Prostate gland (tissue), 2 donors: ENCODE measurements at places on chromosomes 2 and 18.

DNA sequence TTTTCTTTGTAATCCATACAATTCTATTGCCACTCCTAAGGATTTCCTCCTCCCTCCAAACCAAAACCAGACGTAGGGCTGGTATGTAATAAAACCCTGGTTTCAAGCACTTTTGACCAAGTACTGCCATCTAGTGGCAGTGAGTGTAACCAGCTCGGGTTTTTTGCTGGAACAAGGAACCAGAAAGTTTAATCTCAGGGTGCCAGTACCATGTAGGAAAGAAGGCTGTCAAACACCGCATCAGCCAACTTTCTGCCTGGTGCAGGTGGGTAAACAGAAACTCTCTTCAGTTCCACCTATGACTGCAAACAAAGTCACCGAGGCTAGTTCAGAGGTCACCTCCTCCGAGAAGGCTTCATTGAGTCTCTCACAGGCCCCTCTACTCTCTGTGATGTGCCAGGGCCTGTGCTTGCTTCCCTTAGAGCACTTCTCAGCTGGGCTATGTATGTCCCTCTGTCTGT lies 10.2 kb upstream of the THNSL2 start:
- DNase-seq = peak; percentile 43

GRCh38 chr18:56910967-56911366 lies 235.9 kb upstream of the BOD1L2 start:
- DNase-seq = no peak

GRCh38 chr2:65291216-65292105 lies 63.8 kb downstream of the ACTR2 start:
- no peak for DNase-seq

- DNase-seq = no peak
Measured at GRCh38 chr2:74957886-74958273, 563 bp upstream of the POLE4 start.

GRCh38 chr2:214019229-214019972 lies 391.5 kb upstream of the VWC2L start:
- DNase-seq = no peak

- DNase-seq = peak; percentile 63
Measured at GRCh38 chr2:109736177-109736827, 57.8 kb upstream of the RGPD5 start.

DNA sequence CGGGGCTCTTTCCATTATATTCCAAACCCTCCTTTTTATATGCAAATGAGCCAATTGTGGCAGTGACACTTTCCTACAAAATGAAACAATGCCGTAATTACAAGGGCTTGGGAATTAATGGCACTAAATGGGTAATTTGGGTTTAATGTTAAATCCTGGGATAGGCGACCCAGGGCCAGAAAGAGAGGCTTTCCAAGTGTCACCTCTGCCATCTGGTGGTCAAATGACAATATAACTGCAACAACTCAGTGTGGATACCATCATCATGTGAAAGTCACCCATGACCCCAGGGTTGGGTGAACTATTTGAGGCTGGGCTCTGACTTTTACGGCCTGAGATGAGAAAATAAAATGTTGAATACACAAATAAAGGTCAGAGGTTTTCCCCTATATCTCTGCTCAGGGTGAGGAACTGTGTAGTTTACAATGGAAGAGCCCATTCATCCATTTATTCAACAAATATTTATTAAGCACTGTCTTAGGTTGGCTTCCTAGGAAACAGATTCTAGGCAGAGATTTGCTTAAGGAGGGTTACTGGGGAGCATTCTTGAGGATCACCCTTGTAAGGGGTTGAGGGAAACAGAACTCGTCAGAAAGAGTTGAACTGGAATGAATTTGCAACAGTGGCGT lies 13.6 kb upstream of the THADA start:
- DNase-seq = peak; percentile 28

DNA sequence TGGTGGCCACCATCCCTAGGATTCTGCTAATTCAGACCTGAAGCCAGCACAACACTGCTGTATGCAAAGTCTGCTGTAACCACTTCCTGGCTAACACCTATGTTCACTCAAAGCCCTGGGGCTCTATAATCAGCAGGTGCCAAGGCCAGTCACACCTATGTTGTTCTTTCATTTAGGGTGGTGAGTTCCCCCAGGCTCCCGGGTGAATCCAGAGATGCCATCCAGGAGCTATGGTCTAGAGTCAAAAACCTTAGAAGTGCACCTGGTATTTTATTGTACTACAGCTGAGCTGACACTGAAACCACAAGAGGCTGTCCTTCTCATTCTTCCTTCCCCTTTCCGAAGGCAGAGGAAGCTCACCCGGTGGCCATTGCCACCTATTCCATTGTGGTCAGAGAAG lies 46.2 kb upstream of the CCDC141 start:
- DNase-seq = no peak

GRCh38 chr18:44758861-44759631 lies 78.4 kb downstream of the SETBP1 start:
- no peak for DNase-seq

- DNase-seq = no peak
Measured at GRCh38 chr18:4639628-4640310, 184.7 kb upstream of the DLGAP1 start.

DNA sequence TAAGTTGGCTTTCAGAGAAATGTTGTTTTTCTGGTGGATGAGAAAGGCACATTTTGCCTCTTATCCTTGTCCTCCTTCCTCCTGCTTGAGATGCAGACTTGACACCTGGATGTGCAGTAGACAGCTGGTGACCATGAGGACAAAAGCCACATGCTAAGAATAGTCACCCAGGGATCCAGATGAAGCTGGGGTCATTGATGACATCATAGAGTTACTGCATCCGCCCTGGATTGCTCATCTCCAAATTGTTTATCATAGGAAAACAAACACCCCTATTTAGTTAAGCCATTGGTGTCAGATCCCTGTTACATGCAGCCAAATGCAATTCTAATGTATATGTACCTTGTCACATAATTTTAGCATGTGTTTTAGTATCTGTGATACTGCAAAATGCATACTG lies 16.3 kb upstream of the SLC1A4 start:
- DNase-seq = no peak

DNA sequence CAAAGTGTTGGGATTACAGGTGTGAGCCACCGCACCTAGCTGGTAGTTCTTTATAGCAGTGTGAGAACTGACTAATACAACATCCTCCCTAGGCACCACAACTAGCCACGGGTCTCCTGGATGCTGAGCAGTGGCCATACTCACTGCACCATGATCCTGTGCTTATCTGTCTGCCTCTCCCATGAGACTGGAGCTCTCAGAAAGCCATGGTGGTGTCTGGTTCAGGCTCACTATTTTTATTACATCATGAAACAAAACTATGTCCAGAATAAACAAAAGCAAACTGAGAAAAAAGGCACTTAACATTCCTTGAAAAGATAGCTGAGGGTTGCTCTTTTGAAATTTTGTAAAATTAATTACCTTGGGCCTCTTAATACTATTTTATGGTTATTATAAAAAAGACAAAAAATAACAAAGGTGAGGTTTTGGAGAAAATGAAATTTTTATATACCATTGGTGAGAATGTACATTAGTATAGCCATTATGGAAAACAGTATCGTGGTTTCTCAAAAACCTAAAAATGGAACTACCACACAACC lies 90.7 kb upstream of the TFCP2L1 start:
- DNase-seq = no peak

- no peak for DNase-seq
Measured at GRCh38 chr2:198809976-198810375, 647.8 kb downstream of the SATB2 start.

DNA sequence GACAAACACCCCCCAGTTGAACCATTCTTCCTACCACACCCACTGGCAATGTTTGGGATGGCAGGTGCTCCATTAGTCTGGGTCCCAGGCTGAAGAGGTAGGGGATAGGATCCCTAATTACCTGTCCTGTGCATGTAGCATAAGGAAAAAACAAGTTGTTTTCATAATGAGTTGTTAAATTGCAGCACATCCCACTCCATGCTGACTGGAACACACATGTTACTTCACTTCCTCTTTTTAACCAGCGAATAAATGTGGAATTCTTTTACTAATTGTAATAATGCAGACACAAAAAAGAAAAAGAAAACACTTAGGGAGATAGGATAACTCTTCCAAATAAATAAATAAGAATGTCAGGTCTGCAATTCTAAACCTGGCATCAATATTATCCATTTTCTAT lies 11.8 kb upstream of the CBLN2 start:
- DNase-seq = no peak

DNA sequence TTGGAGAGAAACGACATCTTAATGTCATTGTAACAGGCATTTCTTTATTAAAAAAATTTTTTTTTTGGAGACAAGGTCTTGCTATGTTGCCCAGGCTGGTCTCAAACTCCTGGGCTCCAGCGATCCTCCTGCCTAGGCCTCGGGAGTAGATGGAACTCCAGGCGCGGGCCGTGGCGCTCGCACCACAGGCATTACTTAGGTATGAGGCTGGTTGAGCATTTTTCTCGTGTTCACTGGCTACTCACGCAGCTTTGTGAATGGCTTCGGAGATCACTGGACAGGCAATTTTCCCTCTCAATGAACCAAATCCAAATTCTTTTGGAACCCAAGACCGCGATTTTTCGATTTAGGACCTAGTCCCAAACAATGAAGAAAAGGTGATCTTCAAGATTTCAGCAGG lies 795 bp upstream of the TCF7L1 start:
- no peak for DNase-seq

DNA sequence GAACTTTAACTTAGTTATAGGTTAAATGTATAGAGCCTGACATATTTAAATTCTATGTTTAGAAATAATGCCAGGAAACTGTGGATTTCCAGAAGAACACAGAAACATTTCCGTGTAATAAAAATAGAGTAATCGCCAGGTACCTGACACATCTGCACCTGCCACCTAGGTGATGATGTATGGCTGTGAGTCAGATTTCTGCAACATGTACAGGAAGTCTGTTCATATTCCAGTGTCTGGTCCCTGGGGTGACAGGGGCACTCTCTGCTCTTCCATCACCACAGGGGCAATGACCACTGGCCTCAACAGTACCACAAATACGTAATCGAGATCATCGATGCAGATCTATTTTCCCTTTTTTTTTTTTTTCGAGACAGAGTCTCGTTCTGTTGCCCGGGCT lies 101.1 kb upstream of the LPIN2 start:
- DNase-seq = no peak

DNA sequence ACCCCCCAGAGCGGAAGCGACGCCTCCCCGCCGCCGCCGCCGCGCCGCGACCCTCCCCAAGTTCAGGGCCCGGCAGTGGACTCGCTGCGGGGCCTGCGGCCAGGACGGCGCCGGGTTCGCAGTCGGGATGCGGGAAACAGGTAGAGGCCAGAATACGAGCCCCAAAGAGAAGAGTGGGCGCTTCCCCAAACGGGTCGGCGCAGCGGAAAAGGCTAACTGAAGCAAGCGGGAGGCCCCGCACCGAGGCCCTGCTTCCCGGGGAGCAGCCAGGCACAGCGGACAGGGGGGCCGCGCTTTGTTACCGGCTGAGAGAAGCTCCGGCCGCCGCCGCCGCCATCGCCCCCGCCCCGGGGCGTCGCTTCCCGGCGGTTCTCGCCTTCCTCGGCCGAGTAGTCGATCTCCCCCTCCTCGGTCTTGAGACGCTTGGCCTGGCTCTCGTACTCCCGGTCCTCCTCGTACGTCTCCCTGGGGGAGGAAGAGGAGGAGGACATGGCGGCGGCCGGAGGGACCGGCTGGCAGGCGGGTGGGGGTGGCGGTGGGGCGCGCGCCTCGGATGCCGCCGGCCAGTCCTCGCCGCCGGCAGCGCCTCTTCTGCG lies 494 bp downstream of the HNRNPLL start:
- DNase-seq = peak; percentile 29

- DNase-seq = no peak
Measured at GRCh38 chr2:146987996-146988395, 856.8 kb upstream of the ACVR2A start.

DNA sequence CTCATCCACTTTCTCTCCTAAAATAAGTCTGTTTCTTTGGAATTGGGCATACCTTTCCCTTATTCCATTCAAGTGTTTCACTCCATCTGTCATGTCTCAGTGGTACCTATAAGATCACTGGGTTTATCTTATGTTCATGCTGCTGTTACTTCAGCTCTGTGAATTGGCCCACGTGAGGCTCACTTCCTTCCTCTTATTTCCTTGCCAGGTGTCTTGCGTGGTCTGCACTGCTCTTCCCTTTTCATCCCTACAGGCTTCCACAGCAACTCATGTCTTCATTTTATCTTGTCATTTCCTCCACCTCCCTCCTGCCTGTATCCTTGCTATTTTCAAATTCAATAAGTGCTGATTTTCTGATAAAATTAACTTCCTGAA lies 159.1 kb upstream of the ALPP start:
- DNase-seq = no peak

GRCh38 chr2:232141591-232141990 lies 180.1 kb downstream of the DIS3L2 start:
- DNase-seq = no peak

DNA sequence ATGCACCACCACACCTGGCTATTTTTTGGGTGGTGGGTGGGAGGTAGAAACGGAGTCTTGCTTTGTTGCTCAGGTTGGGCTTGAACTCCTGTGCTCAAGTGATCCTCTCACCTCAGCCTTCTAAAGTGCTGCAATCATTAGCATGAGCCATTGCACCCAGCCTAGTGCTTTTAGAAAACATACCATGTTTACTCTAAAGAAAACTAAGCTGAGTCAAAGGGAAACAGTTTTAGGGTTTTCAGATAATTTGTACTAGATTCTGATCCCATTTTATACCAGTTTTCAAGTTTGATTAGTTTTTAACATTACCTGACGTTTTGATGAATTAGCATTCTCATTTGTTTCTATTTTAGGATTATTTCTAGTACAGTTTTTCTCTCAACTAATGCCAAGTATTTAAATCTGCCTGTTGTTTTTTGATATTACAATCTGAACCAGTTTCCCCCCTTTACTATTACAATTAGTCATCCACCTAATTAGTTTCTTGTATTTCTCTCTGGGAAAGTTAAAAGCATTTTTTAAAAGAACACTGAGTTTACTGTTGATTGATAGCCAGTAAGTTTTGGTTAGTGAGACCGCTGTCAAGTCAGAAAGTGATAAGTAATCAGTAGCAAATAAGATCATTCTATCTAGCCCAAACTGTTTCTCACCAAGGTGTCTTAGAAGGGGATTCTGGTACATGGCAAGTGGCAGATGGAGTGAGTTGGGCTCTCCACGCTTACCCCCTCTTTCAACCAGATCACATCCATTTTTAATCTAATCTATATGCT lies 24.2 kb upstream of the TBR1 start:
- DNase-seq = no peak

GRCh38 chr2:215320102-215320501 lies 8.2 kb downstream of the ATIC start:
- DNase-seq = no peak

DNA sequence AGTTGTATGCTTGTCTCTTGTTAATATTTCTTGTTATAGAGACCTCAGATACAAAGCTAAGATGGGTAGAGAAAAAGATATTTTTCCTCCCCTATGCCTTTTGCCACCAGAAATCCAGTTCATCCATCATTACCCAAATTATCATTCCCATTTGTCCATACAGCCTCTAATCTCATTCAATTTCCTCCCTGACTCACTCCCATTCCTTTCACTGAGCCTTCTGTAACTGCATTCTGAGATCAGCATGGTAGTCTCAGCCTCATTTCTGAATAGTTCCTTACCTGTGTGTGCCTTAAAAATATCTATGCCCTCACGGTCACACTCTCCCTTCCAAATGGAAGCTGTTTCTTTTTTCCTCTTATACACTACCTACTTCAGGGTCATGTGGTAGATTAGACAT lies 15.7 kb upstream of the PIK3C3 start:
- DNase-seq = no peak

- DNase-seq = no peak
Measured at GRCh38 chr18:70431203-70431624, 142.4 kb downstream of the SOCS6 start.
